Activated T-cell treated with anti-CD3 and anti-CD28 coated beads, Interleukin-2, amount 50 U/mL, for 72 hours (primary cell): ENCODE measurements at places on chromosomes 1 and 21.

GRCh38 chr1:100955322-100955721 is 59.4 kb downstream of the SLC30A7 start:
- no peak for DNase-seq

DNA sequence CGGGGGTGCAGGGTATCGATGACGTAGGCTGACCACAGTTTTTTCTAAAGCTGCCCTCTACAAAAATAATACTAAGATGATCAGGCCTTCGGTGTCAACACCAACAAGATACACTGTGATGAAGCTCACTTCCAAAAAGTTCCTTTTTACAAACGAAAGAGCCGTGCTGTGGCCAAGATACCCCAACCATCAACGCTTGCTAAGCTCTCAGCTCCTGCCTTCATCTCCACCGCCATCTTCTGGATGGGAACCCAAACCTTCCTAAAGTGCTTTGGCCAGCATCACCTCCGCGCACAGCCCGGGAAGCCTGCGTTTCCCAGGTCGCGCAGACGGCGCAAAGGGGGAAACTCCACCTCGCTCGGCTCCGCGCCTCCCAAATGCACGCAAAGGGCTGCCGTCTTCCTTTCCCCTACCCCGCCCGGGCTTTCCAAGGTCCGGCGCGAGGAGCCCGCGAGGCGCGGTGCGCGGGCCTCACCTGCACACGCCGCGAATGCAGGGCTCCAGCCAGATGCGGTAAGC is 541 bp downstream of the USP48 start:
- peak; percentile 73 for DNase-seq

GRCh38 chr1:183732236-183732880 is 72.6 kb upstream of the RGL1 start:
- no peak for DNase-seq

GRCh38 chr21:17784604-17785402 is 34.4 kb downstream of the C21orf91 start:
- peak; percentile 39 for DNase-seq

DNA sequence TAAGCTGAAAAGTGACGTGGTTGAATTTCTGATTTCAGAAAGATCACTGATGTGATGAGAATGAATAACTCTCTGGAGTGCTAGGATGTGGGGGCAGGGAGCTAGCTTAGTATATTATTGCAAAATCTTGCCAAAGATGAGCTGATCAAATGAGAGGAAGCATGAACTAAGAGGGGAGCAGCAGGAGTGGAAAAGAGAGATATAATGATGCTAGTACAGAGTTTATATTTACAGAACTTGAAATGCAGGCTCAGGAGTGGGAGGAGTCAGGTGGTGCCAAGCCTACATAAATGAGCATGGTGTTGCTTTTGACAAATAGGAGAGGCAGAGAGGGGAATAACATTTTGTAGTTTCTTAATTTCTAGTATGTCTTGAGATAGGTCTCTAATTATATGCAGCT is 38.1 kb upstream of the NBL1 start:
- DNase-seq = no peak

GRCh38 chr1:220527908-220528678 is at the start of gene MARK1:
TSS of gene MARK1 (plus strand) at chr1:220528136. CDS start at chr1:220528823, 687 bp downstream.
- peak; percentile 27 for DNase-seq

DNA sequence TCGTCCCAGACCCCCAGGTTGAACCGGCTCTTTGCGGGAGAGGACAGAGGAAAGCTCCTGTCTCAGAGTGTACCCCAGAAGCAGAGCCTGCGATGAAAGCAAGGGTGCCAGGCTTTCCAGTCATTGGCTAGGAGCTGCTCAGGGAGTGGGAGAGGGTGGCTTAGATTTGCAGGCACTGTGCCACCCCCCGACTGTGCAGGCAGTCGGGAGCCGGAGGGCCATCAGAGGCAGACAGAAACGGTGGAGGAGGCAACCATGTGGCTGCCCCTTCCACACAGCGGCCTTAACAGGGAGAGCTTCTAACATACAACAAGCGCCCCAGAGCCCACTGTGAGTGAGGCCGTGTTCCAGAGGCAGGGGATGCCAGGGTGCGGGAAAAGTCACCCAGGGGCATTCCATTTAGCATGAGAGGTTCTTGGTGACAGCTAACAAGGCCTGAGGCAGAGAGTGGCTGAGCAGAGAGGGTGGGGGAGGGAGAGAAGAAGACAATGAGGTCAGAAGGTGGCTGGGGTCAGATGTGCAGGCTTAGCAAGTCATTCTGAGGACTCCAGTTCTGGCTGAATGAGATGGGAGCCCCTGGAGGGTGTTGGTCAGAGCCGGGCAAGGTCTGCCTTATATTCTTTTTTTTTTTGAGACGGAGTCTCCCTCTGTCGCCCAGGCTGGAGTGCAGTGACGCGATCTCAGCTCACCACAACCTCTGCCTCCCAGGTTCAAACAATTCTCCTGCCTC is 9.5 kb upstream of the C1orf167 start:
- DNase-seq = no peak

- no peak for DNase-seq
Observed at GRCh38 chr1:40633523-40633922, 32.0 kb downstream of the RIMS3 start.
